ENCODE measurements at places on chromosomes 3 and 15. TPM values are rescaled to one million over a fixed set of nuclear protein-coding genes. Genes with fewer than 3 reads are reported as not detected.
A peak's percentile ranks its signal among the peaks of the same experiment; 100 is the strongest.

The CCDC13 gene
- 0.29 TPM for total RNA-seq

The DYNC1LI1 gene
- total RNA-seq = 31.0 TPM

The GYG1 gene
- total RNA-seq = 18.3 TPM

GRCh38 chr15:78307976-78308375, 8.6 kb upstream of the SKIC8 start:
- H3K27me3 ChIP-seq = peaks cover 5% of the 10 kb centered on the region
- no peaks in the 10 kb centered on the region for H3K36me3 ChIP-seq
- DNase-seq = no peak
- no peak overlapping the region for H3K4me3 ChIP-seq
- H3K4me1 ChIP-seq = no peaks in the 10 kb centered on the region

DNA sequence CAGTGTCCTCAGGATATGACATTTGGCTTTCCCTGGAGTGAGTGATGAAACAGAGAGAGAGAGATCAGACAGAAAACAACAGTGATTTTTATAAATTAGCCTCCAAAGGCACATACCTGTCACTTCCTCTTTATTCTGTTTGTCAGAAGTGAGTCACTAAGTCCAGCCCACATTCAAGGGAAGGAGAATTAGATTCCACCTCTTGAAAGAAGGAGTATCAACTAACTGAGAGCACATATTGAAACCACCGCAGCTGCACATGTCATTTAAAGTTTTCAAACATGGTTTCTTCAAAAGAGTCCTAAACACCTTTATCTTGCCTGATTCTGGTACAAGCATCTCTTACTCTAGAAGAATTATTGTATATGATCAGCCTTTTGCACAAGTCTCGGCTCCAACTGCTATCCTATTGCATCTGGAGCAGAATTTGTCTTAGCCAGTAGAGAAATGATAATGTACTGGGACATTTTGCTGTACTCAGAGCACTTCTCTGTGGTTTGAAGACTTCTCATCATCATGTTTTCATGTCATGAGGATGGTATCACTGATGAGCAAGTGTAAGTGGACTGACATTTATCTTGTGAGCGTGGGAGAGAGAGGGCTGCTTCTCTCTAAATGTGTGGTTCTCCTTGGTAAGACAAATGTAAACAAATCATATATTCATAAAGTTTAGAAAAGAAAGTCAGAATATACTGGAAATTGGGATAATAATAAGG, 338.9 kb upstream of the CFAP20DC start:
- H3K27me3 ChIP-seq = no peaks in the 10 kb centered on the region
- H3K4me1 ChIP-seq = peaks cover 64% of the 10 kb centered on the region
- DNase-seq = peak; percentile 58

DNA sequence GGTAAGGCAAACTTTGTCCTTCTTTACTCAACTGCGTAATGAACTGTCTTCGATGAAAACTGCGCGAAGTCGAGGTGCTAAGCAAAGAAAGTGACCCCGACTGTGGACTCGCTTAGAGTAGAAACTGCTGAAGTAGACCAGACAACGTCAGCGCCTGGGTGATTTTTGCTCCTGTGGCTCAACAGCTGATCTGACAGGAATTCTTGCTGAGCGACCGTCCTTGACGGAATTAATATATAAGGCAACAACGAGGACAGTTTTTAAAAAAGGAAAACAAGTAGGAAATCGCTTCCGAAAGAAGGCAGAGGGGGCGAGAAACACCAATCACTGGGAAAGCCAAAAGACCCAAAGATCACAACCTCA, 541 bp downstream of the RPS27L start:
- H3K36me3 ChIP-seq = peaks cover 27% of the 10 kb centered on the region
- DNase-seq = no peak
- no peaks in the 10 kb centered on the region for H3K27me3 ChIP-seq
- H3K4me1 ChIP-seq = peaks cover 18% of the 10 kb centered on the region

GRCh38 chr3:124854009-124854408, 33.2 kb downstream of the ITGB5 start:
- H3K36me3 ChIP-seq = no peaks in the 10 kb centered on the region
- H3K27ac ChIP-seq = no peak overlapping the region
- no peak for DNase-seq
- no peak overlapping the region for H3K4me3 ChIP-seq
- H3K27me3 ChIP-seq = peaks cover 6% of the 10 kb centered on the region
- H3K4me1 ChIP-seq = no peaks in the 10 kb centered on the region

GRCh38 chr15:35444557-35445204, 101.3 kb downstream of the DPH6 start:
- no peak overlapping the region for H3K4me3 ChIP-seq
- no peak for DNase-seq
- H3K36me3 ChIP-seq = peaks cover 5% of the 10 kb centered on the region
- H3K27ac ChIP-seq = no peak overlapping the region

DNA sequence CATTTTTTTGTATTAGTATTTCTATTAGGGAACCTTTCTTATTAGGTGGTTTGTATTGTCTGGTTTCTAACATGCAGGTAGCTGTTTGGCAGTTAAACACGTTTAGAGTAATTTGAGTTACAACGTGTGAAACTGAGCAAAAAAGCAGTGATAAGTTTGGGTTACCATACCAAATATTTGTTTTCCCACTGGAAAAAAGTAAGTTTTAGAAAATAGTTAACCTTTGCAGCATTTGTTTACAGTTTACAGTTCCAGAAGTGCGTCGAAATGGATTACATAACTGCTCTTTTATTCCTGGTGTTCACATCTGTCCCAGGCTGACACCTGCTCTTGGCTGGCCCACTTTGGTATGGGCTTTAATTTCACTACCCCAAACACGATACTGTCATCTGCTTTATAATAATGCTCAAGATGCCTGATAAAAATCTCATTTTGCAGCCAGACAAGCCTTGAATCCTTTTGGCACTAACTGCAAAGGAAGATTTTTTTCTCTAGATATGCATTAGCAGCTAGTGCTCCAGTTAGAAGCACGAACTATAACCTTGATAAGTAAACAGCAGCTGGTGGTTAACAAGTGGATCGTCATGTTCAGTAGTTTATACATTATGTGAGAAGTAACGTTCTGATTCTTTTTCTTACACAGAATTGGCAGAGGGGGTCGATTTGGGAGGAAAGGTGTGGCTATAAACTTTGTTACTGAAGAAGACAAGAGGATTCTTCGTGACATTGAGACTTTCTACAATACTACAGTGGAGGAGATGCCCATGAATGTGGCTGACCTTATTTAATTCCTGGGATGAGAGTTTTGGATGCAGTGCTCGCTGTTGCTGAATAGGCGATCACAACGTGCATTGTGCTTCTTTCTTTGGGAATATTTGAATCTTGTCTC, 5.3 kb downstream of the EIF4A2 start:
- no peak for DNase-seq
- H3K27ac ChIP-seq = peak overlapping the region; percentile 65
- peak overlapping the region; percentile 97 for H3K4me3 ChIP-seq
- H3K27me3 ChIP-seq = no peaks in the 10 kb centered on the region
- H3K36me3 ChIP-seq = peaks cover 74% of the 10 kb centered on the region

All from activated CD8-positive, alpha-beta T cell treated with anti-CD3 and anti-CD28 coated beads for 36 hours (primary cell).